ENCODE measurements at places on chromosomes 3 and 15.

- DNase-seq, result no peak
Measured at GRCh38 chr15:79903144-79903543, 6.3 kb upstream of the MTHFS start.

GRCh38 chr3:195849322-195850074 lies 37.8 kb upstream of the MUC4 start:
- DNase-seq, result no peak

DNA sequence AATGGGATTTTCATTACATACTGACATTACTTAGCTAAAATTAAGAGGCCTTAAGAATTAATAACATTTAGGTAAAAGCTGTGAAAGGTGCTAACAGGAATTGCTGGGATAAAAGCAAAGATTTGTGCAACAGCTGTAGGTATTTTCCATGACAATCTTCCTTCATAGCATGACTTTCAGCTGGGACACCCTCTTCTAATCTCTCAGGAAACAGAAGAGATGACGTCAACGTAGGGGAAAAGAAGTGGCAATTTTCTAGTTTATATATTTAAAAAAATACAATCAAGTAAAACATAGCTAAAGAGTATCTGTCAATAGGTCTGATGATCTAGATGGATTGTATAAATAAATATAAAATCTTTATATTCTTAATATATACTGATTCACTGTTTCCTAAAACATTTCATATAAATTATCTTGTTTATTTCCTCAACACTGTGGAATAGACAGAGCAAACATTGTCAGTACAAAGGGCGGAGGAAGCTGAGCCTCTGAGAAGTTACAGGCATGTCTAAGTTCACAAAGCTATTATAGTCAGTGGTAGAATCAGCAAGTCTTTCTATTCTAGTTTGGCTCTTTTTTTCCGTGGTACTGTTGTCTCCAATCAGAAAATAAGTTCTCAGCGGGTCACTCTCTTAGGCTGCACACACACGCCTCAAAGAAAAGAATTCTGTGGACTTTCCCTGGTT lies 217.0 kb downstream of the P3H2 start:
- no peak for DNase-seq

DNA sequence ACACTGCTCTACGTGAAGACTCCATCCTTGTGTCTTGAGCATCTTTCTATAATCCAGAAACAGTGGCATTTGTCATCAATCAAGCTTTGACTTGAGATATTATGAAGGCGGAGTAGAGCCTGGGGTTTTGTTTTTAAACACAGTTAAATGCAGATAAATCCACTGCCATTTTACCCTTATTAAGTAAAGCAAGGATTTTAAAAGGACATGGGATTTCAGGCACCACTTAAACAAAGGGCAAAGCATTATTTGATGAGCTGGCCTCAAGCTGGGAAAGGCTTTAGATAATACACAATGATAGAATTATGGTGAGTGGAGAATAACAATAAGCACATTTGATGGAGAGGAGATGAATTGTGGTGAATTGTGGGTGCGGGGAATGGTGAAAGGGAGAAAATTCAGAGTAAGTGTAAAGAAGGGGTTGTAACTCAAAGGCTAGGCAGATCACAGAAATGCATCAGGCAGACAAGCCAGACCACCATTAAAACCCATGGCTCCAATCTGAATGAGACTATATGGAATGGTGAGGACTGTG lies 54.9 kb upstream of the GLCE start:
- DNase-seq, result no peak
